ENCODE measurements at places on chromosomes 5 and 9.
A peak's percentile ranks its signal among the peaks of the same experiment; 100 is the strongest.

GRCh38 chr9:112015736-112016135 lies 119.1 kb downstream of the UGCG start:
- peak; percentile 50 for DNase-seq

- no peak for DNase-seq
Observed at GRCh38 chr9:136844761-136845464, 2.6 kb downstream of the AJM1 start.

- DNase-seq = no peak
Observed at GRCh38 chr9:88680505-88681160, 145.7 kb downstream of the NXNL2 start.

- no peak for DNase-seq
Observed at GRCh38 chr9:110399983-110400382, 62.3 kb upstream of the TXNDC8 start.

DNA sequence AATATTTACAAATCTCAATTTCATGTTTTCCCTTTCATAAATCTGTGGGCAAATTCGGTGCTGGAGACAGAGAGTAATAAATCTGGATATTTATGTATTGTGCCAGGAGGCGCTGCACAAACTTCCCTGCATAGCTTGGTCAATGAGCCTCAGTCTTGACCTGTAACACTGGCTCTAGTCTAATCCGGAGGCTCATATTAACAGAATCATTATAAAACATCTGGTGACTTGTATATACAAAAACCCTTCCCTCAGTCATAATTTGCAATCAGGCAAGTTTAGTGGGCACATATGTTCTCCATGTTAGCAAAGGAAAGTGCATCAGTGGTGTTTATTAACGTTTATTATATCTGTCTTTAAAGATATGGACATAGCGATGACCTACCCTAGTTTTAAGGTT lies 104.0 kb upstream of the BNC2 start:
- DNase-seq = no peak

- DNase-seq = no peak
Observed at GRCh38 chr9:31582561-31582960, 801.9 kb upstream of the ACO1 start.

DNA sequence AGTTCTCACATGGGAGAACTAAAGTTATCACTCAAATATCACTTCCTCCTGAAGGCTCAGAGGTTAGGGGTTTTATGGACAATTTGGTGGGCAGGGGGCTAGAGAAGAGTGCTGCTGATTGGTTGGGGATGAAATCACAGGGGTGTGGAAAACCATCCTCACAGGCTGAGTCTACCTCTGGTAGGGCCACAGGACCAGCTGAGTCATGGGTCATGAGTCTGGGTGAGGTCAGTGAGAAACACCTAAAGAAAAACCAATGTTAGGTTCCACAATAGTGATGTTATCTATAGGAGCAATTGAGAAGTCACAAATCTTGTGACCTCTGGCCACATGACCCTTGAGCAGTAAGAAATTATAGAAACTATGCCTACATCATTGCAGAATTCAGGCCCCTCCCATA lies 203.3 kb upstream of the TARS1 start:
- peak; percentile 9 for DNase-seq

DNA sequence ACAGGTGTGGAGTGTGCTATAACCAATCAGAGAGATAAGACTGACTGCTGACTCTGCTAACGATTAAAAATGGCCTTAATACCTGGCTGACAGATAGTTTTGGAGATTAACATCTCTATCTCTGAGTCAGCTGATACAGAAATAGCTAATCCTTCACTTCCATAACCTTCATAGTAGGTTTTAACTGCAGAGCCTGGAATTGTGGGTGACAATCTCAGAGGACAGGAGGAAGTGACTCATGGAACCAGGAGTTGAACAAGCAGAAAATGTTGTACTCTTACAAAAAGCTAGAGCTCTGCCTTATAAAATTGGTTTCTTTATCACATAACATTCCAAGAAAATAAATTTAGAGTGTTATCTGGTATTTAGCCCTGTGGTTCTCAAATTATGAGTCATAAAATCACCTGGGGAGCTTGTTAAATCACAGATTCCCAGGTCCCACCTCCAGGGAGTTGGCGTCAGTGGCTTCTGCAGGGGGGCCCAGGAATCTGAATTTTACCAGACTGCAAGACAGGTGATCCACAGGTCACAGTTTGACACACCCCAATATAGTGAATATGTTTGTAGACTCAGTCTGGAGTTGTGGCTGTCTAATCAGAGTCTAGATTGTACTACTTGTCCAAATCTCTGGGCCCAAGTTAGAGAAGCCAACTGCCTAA lies 44.4 kb upstream of the AFAP1L1 start:
- DNase-seq = peak; percentile 85

DNA sequence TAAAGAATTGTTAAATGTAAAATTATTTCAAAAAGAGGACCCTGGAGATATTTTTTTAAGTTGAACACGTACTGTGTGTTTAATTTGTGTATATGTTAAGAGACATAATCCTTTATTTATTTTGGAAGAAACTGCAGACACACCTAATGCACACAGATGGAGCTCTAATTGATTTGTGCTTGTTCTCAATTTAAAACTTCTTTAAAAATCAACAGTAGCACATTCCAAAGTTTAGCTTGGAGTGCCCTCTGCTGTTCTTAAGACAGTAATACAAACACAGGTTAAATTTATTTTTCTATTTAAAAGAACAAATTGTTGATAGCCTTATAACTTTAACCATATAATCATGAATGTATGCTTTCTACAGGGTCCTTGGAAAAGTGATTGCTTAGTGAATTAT lies 277.6 kb upstream of the ADAMTS16 start:
- DNase-seq = peak; percentile 64

- DNase-seq = no peak
Observed at GRCh38 chr9:134935056-134935640, 17.4 kb upstream of the FCN1 start.

Measured in kidney tubule cell (primary cell).